ENCODE measurements at places on chromosomes 1 and 21. TPM values are rescaled to one million over a fixed set of nuclear protein-coding genes. Genes with fewer than 3 reads are reported as not detected.
A peak's percentile ranks its signal among the peaks of the same experiment; 100 is the strongest.

DNA sequence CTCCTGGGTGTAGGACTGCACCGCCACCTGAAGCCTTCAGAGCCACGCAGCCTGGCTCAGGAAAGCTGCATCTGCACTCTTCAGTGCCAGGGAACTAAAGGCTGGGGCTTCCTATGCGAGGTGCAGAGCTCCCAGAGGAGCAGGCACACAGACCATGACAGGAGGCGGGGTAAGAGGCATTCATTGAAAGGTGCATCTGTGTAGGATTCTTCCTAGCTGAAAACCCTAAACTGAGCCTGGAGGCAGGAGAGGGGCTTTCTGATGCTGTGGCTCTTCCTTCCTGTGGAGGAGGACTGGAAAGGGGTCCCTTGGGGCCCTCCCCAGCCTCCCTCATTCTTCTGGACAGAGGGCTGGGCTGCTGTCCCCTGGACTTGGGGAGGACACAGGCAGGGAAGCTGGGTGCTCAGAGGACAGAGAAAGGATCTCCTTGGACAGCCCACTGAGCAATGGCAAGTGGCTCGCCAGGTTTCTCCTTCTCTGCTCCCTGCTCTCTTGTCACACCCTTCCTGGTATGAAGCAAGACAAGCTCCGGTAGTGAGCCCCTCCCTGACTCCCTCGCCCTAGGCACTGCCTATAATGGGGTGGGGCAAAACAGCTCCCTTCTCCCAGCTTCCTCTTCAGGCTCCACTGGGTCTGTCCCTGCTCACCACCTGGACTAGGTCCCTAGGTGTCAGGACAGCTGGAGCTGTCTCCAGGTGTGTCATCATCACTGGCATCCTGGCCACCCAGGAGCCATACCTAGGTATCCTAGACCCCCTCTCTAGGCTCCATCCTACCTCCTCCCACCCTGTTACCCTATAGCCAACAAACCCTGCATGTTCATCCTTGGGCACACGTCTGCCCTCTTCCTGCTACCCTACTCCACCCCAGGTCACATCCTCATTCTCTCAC, 20.0 kb downstream of the S100A6 start:
- peak; percentile 93 for DNase-seq

DNA sequence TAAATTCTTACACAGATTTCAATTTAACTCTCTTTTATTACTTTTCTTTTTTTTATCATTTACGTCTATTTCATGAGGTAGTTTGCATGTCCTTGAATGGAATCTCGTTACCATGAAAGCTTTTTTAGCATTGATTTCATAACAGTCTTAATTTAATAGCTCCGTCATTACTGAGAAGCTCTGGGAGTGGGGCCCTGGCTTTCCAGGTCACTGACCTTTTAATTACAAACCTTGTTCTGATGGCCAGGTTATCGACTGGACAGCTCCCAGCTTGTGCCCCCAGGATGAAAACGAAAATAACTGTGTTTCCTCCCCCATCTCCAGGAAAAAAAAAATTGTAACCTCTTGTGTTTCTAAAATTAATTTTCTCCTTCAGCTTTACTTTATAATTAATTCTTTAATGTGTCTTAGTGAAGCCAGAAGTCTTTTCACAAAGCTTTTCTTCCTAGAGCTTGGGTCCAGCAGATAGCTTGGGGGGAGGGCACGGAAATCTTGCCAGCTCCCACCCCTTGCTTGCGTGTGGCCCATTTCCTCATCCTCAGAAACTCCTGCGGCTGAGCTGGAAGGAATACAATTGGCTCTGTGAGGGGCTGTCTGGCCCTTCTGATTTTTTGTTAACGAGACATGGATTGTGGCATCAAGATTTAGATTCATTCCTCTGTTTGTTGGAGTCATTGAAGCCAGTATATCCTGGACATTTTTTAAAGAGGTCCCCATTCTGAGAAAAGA, 65.7 kb downstream of the PEX14 start:
- DNase-seq: no peak

DNA sequence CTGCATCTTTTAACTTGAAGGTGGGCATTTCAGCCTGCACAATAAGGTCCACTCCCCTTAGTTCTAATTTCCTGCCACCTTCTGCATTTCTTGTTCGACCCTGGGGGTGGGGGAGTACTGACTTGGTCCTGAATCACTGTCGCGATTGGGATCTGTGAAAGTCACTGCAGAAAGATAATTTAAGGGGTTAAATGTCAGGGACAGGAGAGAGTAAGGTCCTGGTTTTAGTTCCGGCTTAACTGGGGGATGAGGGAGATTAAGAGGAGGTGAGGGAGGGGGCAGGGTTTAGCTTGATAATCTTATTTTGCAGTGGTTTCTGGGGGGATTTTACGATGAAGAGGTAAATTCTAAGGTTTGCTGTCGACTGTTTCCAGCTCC, 128.1 kb downstream of the MRPS6 start:
- DNase-seq: no peak

GRCh38 chr1:226816576-226816975, 53.8 kb upstream of the PSEN2 start:
- no peak for DNase-seq

GRCh38 chr1:116286541-116286971, 86.5 kb upstream of the ATP1A1 start:
- no peak for DNase-seq

GRCh38 chr21:41763398-41763931, 3.4 kb downstream of the RIPK4 start:
- DNase-seq: no peak

DNA sequence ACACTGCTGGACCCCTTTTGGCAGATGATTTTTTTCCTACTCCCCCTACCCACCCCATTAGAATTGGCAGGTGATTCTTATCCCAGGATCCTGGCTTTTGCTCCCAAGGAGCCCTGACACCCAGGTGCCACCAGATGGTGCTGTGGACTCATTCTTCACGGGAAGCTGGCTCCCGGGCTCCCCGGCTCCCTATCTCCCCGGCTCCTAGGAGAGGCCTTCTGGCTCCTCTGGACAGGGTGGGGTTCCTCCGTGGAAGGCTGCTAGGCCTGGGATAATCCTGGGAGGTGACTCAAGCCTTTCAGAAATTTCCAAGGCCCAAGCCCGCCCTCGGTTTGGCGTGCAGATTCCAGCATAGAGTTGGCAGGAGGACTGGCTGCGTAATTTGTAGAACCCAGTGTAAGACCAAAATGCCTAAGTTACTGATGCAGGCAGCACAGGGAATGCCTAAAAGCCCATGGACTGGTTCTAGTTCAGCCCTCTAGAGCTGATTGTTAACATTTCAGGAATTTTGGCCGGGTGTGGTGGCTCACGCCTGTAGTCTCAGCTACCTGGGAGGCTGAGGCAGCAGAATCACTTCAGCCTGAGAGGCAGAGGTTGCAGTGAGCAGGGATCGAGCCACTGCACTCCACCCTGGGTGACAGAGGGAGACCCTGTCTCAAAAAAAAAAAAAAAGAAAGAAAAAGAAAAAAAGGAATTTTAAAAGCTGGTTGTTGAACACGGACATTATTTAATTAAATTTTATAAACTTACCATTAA, 6.8 kb upstream of the BSDC1 start:
- DNase-seq: peak; percentile 96

DNA sequence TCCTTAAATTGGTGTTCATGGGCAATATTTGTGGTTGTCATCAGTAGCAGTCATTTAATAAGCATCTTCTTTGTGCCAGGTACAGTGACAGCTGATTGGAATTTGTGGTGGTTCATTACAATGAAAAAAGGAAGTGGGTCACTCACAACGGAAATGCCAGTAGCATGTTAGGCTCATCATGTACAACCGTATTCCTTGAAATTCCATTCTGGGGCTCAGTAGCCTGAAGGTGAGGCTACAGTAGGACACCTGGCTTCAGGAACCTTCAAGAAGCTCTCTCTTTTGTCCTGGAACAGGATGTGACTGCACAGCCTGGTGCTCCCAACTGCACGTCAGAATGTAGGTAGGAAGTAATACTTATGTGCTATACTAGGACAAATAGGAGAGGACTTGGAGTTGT, 93.9 kb downstream of the ST3GAL3 start:
- no peak for DNase-seq

DNA sequence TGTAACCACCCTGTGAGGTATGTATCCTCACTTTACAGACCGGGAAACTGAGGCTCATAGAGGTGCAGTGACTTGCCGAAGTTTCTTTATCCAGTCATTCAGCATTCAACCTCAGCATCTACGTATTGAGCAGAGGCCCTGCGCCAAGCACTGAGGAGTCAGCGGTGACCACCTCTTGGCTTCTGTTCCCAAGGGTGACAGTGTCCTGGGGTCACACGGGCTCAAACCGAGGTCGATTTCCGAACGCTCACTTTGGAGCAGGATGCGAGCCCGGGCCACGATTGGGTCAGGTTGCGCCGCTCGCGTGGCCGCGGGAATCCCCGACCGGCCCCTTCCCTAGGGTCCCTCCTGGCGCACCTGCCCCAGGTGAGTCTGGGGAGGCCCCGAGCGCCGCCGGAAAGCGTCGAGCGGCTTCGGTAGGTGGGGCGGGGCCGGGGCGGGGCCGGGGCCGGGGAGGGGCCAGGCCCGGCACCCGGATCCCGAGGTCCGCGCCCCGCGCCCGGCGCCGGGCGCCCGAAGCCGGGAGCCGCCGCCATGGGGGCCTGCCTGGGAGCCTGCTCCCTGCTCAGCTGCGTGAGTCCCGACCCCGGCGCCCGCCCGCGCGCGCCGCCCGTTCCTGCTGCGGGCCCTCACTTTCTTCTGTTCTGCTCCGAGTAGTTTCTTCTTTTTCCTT, at the start of gene SERINC2:
SERINC2 (plus strand) TSS at position 482 of the 673 bp plus-strand sequence; CDS start at position 535, 53 bp downstream.
- DNase-seq: no peak

TGFB2 gene
- 2.8 TPM for total RNA-seq

ASAP3 gene
- 104 TPM for total RNA-seq

C1orf216 gene
- 5.6 TPM for total RNA-seq

FMO2 gene
- 2.5 TPM for total RNA-seq

CALML6 gene
- total RNA-seq: 0.13 TPM

SPRR2B gene
- total RNA-seq: not detected
